ENCODE measurements at places on chromosomes 3 and 15. TPM values are rescaled to one million over a fixed set of nuclear protein-coding genes. Genes with fewer than 3 reads are reported as not detected.

DNA sequence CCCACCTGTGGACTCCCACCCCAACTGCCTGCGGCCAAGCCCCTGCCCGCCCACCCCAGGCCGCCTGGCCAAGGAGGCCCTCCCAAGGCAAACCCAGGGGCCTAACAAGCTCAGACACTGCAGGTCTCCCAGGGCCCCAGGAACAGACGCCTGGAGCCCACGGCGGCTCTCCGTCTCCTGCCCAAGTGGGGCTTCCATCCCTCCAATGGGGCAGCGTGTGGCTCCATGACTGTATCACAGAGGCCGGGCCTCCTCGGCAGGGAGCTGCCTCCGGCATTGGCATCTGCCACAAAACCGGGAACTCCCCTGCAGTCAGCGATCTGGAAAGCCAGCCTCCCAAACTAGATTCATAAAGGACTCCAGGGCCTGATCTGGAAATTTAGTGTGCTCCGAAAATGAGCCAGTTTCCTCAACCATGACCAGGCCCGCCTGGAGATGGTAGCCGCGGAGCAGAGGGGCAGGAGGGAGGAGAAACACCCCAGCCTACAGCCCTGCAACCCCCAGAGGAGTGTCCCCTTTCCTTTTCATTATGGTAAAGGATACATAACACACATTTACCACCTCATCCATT lies 148.3 kb upstream of the IQSEC1 start:
- no peak for DNase-seq

DNA sequence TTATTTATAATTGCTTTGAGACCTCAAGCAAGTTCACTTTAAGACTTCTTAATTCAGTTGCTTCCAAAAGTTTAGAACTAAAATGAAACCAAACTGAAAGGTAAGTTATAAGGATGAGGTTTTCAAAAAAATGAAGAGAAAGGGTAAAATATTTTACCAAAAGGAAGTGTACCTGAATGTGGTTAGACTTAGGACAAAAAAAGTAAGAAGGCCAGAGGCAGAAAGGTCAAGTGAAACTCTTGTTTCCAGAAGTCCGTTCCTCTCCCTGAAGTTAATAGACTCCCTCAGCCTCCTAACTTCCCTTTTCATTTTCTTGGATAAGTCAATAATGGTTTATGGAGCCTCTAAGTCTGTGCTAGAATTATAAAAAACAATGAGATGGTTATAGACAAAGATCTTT lies 16.6 kb downstream of the BTLA start:
- DNase-seq = no peak

GRCh38 chr15:79168922-79169456 lies 78.4 kb upstream of the RASGRF1 start:
- DNase-seq = no peak

DNA sequence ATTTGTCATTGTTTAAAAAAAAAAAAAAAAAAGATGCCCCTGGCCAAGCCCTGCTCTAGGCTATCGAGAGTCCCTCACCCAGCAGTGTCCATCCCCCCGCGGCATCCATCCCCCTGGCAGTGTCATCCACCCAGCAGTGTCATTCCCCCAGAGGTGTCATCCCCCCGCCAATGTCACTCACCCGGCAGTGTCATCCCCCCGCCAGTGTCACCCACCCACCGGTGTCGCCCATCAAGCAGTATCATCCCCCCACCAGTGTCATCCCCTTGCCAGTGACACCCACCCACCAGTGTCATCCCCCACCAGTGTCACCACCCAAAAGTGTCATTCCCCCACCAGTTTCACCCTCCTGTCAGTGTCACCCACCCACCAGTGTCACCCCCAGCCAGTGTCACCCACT lies 99.3 kb upstream of the PRR20G start:
- no peak for DNase-seq

- DNase-seq = peak; percentile 99
Observed at GRCh38 chr3:43389388-43390254, 103.3 kb downstream of the SNRK start.

GRCh38 chr3:131801566-131801965 lies 233.2 kb downstream of the CPNE4 start:
- DNase-seq = no peak

Gene SKOR1
- 0.07 TPM for total RNA-seq

Gene OXTR
- total RNA-seq = 0.28 TPM

Gene GOLGA6B
- not detected for total RNA-seq

Gene PPCDC
- 8.4 TPM for total RNA-seq

All from pulmonary artery endothelial cell (primary cell).